Stimulated activated CD4-positive, alpha-beta T cell treated with anti-CD3 and anti-CD28 coated beads, Interleukin-1b, Interleukin-23, amount 100 ng/mL, for 1 hour (primary cell): ENCODE measurements at places on chromosomes 16 and 17.

- peak; percentile 6 for DNase-seq
Measured at GRCh38 chr17:44086364-44087311, 16.1 kb downstream of the G6PC3 start.

GRCh38 chr16:4176906-4177417 is 60.7 kb upstream of the ADCY9 start:
- DNase-seq, result no peak

DNA sequence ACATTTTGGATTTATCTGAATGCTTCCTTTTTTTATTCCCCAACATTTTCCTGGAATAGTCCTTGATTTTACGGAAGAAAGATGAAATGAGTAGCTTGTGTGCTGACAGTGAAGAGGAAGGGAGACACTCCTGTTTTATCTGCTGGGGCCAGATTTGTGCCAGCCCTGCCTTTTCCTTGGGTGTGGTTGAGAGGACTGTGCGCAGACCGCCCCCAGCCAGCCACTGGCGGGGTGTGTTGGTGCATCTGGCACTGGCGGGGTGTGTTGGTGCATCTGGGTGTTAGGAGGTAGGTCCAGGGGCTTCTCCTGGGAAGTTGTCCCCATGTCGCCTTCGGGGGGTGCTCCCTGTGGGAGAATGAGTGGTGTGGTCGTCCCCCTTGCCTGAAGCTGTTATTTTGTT is 39.5 kb downstream of the RAP1GAP2 start:
- DNase-seq, result no peak

DNA sequence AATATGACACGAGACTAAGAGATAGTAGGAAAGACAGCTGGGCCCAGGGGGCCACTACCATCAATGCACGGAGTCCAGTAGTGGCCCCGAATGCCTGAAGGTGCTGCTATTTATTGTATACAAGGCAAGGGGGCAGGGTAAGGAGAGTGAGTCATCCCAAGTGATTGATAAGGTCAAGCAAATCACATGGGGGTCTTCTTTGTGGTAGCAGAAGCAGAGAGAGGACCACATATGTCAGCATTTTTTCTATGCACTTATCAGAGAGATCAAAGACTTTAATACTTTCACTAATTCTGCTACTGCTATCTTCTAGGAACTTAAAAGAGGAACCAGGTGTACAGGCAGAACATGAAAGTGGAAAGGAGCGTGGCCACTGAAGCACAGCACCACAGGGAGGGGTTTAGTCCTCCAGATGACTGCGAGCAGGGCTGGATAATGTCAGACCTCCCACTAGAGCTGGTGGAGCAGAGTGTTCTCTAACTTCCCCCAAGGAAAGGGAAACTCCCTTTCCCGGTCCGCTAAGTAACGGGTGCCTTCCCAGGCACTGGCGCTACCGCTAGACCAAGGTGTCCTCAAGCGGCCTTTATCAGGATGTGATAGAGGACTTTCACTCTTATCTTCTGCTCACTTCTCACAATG is 26.4 kb upstream of the ARL4D start:
- DNase-seq, result no peak

GRCh38 chr17:36742267-36743000 is 141.1 kb downstream of the MRM1 start:
- DNase-seq, result no peak

DNA sequence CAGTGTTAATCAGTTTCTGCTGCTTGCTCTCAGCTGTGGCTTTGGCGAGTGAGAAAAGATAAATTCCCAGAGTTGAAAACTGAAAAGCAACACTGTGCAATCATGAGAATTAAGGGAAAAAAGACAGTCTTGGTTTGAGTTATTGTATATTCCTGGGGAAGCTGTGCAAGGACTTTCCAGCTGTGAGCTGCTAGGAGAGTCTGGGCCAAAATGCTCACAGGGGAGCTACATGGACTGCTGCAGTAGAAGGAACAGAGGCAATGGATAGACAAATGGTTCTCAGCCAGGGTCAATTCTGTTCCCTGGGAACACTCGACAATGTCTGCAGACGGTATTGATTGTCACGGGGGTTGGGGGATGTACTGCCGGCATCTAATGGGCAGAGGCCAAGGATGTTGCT is 102.0 kb upstream of the ADAMTS18 start:
- DNase-seq, result no peak

DNA sequence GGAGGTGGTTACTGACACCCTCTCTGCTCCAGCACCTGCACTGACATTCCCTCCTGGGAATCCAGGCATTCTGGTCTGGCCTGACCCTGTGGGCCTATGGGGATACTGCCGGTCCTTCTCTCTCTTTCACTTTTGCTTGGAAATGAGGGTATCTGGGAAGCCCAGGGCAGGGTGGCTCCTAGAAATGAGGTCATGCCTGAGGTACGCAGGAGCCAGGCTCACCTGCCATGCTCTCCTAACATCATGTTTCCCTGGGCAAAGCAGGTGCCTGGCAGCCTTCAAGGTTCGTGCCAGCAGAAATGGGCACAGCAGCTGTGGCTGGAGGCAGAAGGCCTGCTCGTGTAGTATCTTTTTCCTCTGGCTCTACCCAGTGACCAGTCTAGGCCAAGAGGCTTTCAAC is 3.3 kb downstream of the ITGA3 start:
- DNase-seq, result no peak
